Prostate gland (tissue), 2 donors: ENCODE measurements at places on chromosomes 3 and 15. TPM values are rescaled to one million over a fixed set of nuclear protein-coding genes. Genes with fewer than 3 reads are reported as not detected.

Gene NXPE3
- 14.1 TPM for total RNA-seq

Gene CA12
- total RNA-seq, result 3.0 TPM

Gene ZNF660
- 2.9 TPM for total RNA-seq

Gene SPG21
- 98.8 TPM for total RNA-seq

Gene CP
- total RNA-seq, result 32.6 TPM

GRCh38 chr3:128481438-128481942, 11.5 kb downstream of the GATA2 start:
- peaks cover 22% of the 10 kb centered on the region for H3K4me1 ChIP-seq
- H3K36me3 ChIP-seq, result peaks cover 18% of the 10 kb centered on the region
- H3K4me3 ChIP-seq, result peak overlapping the region; percentile 4
- no peaks in the 10 kb centered on the region for H3K27me3 ChIP-seq
- peak overlapping the region; percentile 99 for H3K27ac ChIP-seq
- DNase-seq, result no peak

- H3K27ac ChIP-seq, result no peak overlapping the region
- H3K4me3 ChIP-seq, result no peak overlapping the region
- DNase-seq, result no peak
- no peaks in the 10 kb centered on the region for H3K27me3 ChIP-seq
- H3K36me3 ChIP-seq, result no peaks in the 10 kb centered on the region
Measured at GRCh38 chr3:137097852-137098251, 140.1 kb downstream of the IL20RB start.

DNA sequence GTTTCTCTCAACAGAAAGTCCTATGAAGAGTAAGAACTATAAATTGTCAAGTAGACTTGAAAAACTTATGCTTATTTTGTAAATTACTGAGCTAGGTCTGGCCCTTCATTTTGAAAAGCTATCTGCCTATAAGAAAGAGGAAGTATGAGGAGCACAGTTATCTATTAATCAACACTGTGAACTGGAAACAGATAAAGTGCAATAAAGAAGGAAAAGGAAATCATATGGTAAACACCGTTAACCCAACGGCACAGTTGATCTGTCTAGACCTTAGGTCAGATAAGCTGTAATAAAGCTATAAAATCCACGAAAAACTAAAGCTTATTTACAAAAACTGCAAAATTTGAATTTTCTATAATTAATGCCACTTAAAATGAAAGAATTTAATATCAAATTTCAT, 242.5 kb downstream of the ZBTB20 start:
- DNase-seq, result no peak
- H3K27ac ChIP-seq, result peak overlapping the region; percentile 48
- no peak overlapping the region for H3K4me3 ChIP-seq
- H3K4me1 ChIP-seq, result no peaks in the 10 kb centered on the region

DNA sequence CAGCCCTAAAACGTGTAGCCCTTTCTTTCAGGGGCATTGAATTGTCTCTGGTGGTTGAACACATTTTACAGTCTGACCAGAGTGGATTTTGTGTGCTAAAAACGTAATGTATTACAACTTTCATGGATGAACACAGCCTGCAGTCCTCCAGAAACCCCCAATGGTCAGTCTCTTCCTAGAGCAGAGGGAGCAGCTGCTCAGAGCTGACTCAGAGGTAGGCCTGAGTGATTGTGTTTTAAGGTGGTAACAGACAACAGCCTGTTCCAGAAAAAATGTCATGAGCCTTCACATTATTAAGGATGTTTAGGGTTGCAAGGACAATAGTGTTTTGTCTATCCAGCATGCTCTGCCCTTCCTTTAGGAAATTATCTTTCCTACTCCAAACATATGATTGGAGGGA, 34.5 kb upstream of the CTNNB1 start:
- H3K36me3 ChIP-seq, result no peaks in the 10 kb centered on the region
- no peaks in the 10 kb centered on the region for H3K4me1 ChIP-seq
- no peak for DNase-seq
- H3K27me3 ChIP-seq, result no peaks in the 10 kb centered on the region

DNA sequence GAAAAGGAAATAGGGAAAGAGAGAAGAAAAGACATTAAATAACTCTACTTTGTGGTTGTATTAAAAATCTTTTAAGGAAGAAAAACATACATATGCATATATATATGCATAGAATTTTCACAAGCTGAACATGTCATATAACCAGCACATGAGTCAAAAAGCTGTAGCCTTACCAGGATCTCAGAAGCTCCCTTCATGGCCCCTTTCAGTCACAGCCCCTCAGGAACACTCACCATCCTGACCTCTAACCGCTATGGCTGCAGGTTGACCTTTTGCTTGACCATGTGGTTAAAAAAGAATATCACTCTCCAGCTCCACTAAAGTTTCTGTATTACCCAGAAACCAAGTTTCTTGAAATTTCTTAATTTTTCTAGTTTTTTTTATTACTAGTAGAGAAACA, 103.4 kb downstream of the CHST2 start:
- H3K36me3 ChIP-seq, result no peaks in the 10 kb centered on the region
- H3K27ac ChIP-seq, result no peak overlapping the region
- H3K4me1 ChIP-seq, result no peaks in the 10 kb centered on the region
- no peak overlapping the region for H3K4me3 ChIP-seq
- no peak for DNase-seq
- H3K27me3 ChIP-seq, result no peaks in the 10 kb centered on the region

GRCh38 chr15:35757765-35758164, 211.8 kb upstream of the DPH6 start:
- DNase-seq, result no peak
- no peak overlapping the region for H3K4me3 ChIP-seq
- no peak overlapping the region for H3K27ac ChIP-seq
- no peaks in the 10 kb centered on the region for H3K4me1 ChIP-seq

DNA sequence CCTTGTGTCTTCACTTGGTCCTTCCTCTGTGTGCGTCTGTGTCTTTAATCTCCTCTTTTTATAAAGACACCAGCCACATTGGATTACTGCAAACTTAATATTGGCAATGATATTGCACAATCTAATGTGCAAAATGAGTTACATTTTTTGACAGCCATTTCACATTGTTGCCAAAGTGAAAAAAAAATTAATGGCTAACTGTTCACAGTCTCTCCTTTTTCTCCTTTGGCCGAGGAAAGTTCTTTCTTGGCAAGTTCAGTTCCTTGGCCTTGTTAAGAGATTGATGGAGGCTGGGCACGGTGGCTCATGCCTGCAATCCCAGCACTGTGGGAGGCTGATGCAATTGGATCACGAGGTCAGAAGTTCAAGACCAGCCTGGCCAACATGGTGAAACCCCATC, 62.2 kb upstream of the ZNF280D start:
- no peaks in the 10 kb centered on the region for H3K27me3 ChIP-seq
- no peak overlapping the region for H3K4me3 ChIP-seq
- H3K36me3 ChIP-seq, result no peaks in the 10 kb centered on the region
- DNase-seq, result no peak
- no peak overlapping the region for H3K27ac ChIP-seq

- no peaks in the 10 kb centered on the region for H3K4me1 ChIP-seq
- H3K36me3 ChIP-seq, result no peaks in the 10 kb centered on the region
- no peak overlapping the region for H3K27ac ChIP-seq
- no peak for DNase-seq
- no peak overlapping the region for H3K4me3 ChIP-seq
Measured at GRCh38 chr3:125185805-125186204, 26.7 kb downstream of the SLC12A8 start.

DNA sequence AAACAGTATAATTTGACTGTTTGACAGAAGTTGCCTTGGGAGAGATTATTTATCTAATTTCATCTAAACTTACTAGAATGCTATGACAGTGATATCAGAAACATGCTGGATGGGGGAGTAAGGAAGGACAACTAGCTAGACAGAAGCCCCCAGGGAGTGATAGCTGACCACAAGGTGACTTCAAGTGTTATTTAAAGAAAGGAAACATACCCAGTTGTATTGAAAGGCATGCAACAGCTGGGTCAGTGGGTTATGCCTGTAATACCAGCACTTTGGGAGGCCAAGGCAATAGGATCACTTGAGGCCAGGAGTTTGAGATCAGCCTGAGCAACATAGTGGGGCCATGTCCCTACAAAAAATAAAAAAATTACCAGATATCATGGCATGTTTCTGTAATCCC, 69.6 kb downstream of the SLC49A4 start:
- no peaks in the 10 kb centered on the region for H3K27me3 ChIP-seq
- no peak overlapping the region for H3K27ac ChIP-seq
- H3K36me3 ChIP-seq, result no peaks in the 10 kb centered on the region
- H3K4me3 ChIP-seq, result no peak overlapping the region

DNA sequence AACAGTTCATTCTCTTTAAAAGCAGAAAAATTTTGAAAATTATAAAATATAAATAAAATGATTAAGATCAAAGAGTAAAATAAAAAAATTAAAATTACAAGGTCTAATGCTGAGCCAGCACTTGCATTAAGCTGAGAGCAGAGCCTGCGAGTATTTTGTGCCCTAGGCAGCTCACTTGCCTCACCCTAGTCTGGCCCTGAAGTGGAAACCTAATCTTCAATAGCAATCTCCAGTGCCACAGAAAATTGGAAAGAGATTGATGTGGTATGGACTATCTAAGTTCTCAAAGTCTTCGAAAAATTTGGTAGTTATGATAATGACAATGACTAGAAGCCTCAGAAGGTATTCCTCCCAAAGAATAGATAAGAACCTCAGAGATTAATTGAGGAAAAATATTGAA, 459.4 kb upstream of the CBLB start:
- no peak overlapping the region for H3K4me3 ChIP-seq
- DNase-seq, result no peak
- no peak overlapping the region for H3K27ac ChIP-seq
- H3K4me1 ChIP-seq, result no peaks in the 10 kb centered on the region
- H3K27me3 ChIP-seq, result no peaks in the 10 kb centered on the region
